ENCODE measurements at places on chromosomes 4 and X.

DNA sequence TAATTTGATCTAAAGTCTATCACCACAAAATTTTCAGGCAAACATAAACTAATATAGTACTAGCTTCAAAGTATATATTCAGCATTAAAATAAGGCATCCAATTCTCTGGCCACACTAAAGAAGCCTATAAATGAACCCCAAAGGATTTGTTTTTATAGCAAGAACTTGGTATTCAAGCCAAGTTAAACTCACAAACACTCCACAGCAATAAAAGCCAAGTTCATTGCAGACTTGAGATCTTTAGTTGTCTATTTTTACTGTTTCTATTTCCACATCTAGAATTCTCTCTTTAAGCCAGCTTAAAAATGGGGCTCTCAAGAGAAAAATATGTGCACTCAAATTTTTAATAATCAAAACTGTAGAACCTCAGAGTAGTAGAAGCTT, 51.1 kb downstream of the WDFY3 start:
- DNase-seq = no peak

DNA sequence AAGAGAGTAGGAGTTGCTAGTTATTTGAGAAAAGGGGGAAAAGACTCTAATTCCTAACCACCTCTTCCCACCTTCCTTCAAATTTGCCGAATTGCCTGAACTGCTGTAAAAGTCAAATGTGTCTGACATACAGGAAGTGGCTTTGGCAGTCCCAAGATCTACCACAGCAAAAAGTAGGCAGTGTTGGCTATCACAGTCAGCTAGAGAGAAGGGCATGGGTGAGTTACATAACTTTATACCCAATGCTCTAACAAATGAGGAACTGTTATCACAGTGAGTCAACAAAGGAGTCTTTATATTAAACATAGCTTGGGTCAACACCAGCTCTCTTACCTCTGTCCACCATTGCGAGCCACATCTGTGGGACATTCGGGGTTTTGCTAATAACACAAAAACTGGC, 2.4 kb upstream of the MBNL3 start:
- peak; percentile 65 for DNase-seq

GRCh38 chr4:82753238-82753637, 45.4 kb downstream of the SCD5 start:
- no peak for DNase-seq

GRCh38 chr4:7808181-7808580, 131.5 kb downstream of the AFAP1 start:
- no peak for DNase-seq

GRCh38 chrX:149504226-149504914, 736 bp downstream of the IDS start:
- peak; percentile 83 for DNase-seq

GRCh38 chrX:19743386-19743785, 144.0 kb downstream of the SH3KBP1 start:
- DNase-seq = no peak

- DNase-seq = no peak
Measured at GRCh38 chr4:102781570-102781969, 20.8 kb upstream of the MANBA start.
